ENCODE measurements at places on chromosomes 6 and 20.

GRCh38 chr6:84804720-84805119 lies 40.3 kb upstream of the TBX18 start:
- DNase-seq, result no peak

DNA sequence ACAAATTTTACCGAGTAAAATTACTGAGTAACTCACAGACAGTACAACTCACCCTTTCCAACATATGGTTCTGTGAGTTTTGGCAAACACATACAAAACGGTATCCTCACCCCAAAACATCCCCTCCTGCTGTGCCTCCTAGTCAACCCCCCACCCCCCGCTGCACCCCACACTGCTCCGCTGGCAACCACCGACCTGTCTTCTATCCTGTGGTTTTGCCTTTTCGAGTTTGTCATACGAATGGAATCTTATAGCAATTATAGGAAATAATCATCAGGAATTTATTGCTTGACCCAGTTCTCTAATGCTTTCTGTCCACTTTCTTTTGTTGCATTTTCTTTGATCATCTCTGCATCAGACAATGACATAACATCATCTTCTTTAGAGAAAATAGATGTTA lies 312.3 kb downstream of the KIF16B start:
- DNase-seq, result no peak

DNA sequence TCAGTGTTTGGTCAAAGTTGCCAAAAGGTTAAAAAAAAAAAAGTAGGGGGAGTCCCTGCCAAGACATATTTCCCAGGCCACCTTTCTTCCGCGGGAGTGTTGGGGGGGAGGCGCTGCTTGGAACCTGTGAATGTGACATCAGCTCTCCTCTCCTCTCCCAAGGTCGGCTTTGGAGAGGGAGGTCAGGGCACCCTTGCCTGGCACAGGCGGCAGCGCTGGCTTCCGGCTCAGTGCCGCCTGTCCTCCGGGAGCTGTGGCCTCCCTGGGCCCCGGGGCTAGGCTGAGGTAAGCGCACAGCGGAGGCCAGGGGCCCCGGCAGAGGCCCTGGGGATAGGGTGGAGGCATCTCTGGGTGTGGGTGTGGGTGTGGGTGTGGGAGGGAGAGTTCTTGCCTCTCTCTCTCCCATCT lies 1.9 kb upstream of the EDN1 start:
- no peak for DNase-seq

GRCh38 chr6:140380427-140381218 lies 1006.2 kb upstream of the CITED2 start:
- DNase-seq, result no peak

- no peak for DNase-seq
Observed at GRCh38 chr6:50030777-50031562, 9.2 kb upstream of the DEFB110 start.

DNA sequence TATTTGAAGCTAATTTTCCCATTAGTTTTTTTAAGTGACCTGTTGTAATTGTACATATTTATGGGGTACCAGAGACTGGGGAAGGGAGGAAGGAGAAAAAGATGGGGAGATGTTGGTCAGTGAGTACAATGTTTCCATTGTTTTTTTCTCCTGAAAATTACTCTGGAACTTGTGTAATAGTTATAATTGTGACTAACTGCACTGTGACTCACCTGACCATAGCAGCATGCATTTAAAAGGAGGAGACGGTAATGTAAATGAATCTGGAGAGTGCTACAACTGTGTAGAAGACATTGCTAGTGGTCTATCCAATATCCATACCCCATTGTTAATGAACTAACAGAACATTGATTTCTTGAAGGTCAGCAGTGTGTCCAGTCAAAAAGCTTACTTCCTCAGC lies 133.4 kb downstream of the RFPL4B start:
- DNase-seq, result no peak

Data from central memory CD4-positive, alpha-beta T cell (primary cell).